ENCODE measurements at places on chromosomes 16 and 17. TPM values are rescaled to one million over a fixed set of nuclear protein-coding genes. Genes with fewer than 3 reads are reported as not detected.

DNA sequence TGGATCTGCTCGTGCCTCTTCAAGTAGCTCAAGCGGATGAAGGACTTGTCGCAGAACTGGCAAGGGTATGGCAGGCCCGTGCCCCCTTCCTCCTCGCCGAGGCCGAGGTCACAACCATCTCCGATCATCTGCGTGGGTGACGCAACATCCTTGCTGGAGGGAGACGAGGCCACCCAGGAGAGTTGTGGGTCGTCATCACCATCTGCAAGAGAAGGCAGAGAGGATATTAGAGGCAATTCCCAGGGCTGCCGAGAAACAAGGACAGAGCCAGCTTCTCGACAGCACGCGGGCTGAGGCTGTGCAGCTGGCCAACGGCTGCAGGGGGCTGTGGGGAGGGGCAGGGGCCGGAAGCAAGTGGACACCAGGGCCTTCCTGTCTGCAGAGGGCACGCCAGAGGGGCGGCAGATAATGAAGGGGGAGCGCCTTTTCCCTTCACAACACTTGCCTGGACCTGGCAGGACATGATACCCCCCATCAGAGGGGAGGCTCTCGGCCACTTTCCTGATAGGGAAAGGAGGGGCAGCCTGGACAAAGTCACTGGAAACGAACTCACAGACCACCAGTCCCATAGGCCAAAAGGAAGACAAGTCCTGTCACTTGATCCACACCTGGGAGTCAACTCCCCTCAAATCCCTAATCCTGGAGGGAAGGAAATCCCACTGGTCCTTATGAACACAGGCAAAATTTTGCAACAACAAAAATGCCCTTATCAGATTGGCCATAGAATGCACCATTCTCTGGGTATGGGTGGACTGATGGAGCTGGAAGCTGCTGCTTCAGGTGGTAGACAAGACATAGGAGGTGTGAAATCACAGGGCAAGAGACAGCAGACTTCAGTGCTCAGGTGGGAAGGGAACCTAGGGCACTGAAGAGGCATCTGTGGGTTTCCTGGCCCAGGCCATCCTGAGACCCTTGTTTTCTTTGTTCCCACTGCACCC lies 217.0 kb downstream of the ZNF423 start:
- no peak for DNase-seq

DNA sequence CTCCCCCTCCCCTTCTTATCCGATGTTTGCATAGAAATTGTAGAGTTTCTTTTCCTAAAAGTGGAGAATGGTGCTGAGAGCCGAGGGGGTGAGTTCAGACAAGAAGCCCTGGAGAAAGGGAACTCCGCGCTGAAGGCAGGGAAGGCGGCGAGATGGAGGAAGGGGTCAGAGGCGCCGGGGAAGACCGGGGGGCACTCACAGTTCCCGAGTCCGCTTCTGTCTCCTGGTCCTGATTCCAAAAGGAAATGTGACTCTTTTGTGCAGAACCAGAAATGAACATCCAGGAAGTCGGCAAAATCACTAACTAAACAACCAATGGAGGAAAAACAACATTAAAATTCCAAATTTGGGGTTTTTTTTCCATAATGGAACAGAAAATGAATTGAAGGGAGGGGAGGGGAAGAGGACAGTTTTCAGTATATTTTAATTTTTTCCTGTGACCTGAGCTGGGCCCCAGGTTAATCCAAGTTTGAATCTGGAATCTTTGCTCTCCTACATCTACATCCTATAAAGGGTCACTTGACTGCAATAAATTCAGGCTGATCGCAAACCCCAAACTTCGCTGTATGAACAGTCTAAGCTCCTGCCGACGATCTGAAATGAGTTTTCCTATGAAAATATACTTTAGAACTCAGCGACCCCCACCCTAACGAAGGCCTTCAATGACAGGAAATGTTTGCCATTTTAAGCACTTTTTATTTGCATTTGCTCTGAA lies 252.3 kb downstream of the C16orf95 start:
- peak; percentile 15 for DNase-seq

GRCh38 chr17:13601776-13602551 lies at the start of gene HS3ST3A1:
TSS of gene HS3ST3A1 (minus strand) at chr17:13601929. CDS start at chr17:13601129, 800 bp downstream.
- DNase-seq: peak; percentile 66

DNA sequence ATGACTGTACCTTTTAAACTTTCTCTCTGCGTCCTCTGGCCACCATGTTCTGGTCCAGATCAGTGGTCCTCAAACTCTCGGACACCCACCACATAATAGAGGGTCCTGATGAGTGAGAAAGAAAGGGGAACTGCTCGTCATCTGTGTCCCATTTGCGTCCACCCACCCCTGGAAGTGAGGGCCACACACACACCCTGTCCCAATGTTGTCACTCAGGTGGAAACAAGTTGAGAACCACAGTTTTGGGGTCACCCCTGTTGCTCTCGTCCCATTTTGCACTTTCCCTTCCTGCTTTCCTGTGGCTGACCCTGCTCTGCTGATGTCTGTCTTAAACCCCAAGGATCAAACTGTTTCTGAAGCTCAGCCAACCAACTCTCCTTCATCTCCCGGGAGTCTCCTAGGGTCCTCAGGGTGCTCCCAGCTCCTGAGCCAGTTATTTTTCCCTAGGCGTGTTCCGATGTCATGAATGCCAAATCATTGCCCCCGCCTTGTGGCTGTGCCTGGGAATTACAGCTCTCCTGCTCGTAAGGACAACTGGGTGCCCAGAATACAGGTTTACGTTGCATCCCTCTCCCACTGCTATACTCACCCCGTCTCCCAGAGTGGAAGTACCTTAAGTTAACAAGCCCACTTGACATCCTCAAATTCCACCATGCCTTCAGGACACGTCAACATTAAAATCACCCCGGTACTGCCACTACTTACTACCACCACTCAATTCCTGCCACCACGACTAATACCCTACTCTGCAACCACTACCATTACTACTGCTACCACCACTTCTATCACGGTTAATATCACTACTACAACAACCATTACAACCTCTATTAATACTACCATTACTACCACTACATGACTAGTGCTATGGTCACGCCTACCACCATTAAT lies 26.0 kb upstream of the HNF1B start:
- DNase-seq: peak; percentile 71

DNA sequence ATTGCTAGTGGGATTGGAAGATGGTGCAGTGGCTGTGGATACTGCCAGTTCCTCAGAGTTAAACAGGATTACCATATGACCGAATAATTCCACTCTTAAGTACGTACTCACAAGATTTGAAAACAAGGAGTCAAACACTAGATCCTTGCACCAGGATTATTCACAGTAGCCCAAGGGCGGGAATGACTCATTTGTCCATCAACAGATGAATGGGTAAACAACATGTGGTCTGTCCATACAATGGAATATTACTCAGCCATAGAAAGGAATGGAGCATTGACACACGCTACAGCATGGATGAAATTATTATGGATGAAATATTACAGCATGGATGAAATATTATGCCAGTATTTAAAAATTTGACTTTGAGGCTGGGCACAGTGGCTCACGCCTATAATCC lies 9.1 kb upstream of the MAPK8IP3 start:
- DNase-seq: no peak

The PGAP3 gene
- 25.7 TPM for total RNA-seq

The TNRC6A gene
- 18.7 TPM for total RNA-seq

The HS3ST3B1 gene
- total RNA-seq: 31.6 TPM

The LDAF1 gene
- 2.0 TPM for total RNA-seq

The ACSM2B gene
- 282 TPM for total RNA-seq
